Prostate gland (tissue), 2 donors: ENCODE measurements at places on chromosomes 12 and 14. TPM values are rescaled to one million over a fixed set of nuclear protein-coding genes. Genes with fewer than 3 reads are reported as not detected.

The RAD52 gene
- 16.7 TPM for total RNA-seq

The OR4Q2 gene
- total RNA-seq = not detected

The PRB2 gene
- total RNA-seq = not detected

The ACTR10 gene
- total RNA-seq = 63.2 TPM

The INSM2 gene
- total RNA-seq = 1.2 TPM

The ANHX gene
- 6.1 TPM for total RNA-seq

The SOCS4 gene
- 8.2 TPM for total RNA-seq

The HAL gene
- not detected for total RNA-seq

The CLEC2A gene
- not detected for total RNA-seq

The TMEM119 gene
- total RNA-seq = 19.1 TPM

The MANSC4 gene
- not detected for total RNA-seq

The ARHGDIB gene
- total RNA-seq = 40.2 TPM

The OR6C68 gene
- total RNA-seq = not detected

The FBXL14 gene
- 21.3 TPM for total RNA-seq

The TECPR2 gene
- total RNA-seq = 12.9 TPM

The FSCB gene
- total RNA-seq = 3.5 TPM

The EP400 gene
- 46.2 TPM for total RNA-seq

The EML1 gene
- 31.8 TPM for total RNA-seq

The LHX5 gene
- not detected for total RNA-seq

The KRT83 gene
- not detected for total RNA-seq

The AQP2 gene
- not detected for total RNA-seq

The TMEM253 gene
- not detected for total RNA-seq

The MGST1 gene
- 28.4 TPM for total RNA-seq

The DNAAF2 gene
- total RNA-seq = 11.2 TPM

The PTPRO gene
- 0.55 TPM for total RNA-seq

The SERPINA5 gene
- 2.6 TPM for total RNA-seq

The FAM234B gene
- total RNA-seq = 14.7 TPM

The FAM186B gene
- total RNA-seq = 10.0 TPM

The HOXC9 gene
- total RNA-seq = 0.23 TPM

The SLC22A17 gene
- total RNA-seq = 351 TPM

The INTS13 gene
- 22.1 TPM for total RNA-seq

The APOF gene
- total RNA-seq = 1.1 TPM

The KHNYN gene
- total RNA-seq = 57.0 TPM

The NPFF gene
- not detected for total RNA-seq

The ZNF385A gene
- 29.4 TPM for total RNA-seq

The PLEKHH1 gene
- total RNA-seq = 92.7 TPM
